ENCODE measurements at places on chromosomes 1 and 21. TPM values are rescaled to one million over a fixed set of nuclear protein-coding genes. Genes with fewer than 3 reads are reported as not detected.

GRCh38 chr1:159900755-159901360, 893 bp upstream of the CFAP45 start:
- no peak overlapping the region for H3K27ac ChIP-seq
- H3K27me3 ChIP-seq: no peaks in the 10 kb centered on the region
- no peaks in the 10 kb centered on the region for H3K36me3 ChIP-seq
- no peak overlapping the region for H3K4me3 ChIP-seq
- no peak for DNase-seq

CD5L gene
- total RNA-seq: not detected

GRCh38 chr1:221815660-221816059, 73.8 kb upstream of the DUSP10 start:
- H3K27ac ChIP-seq: no peak overlapping the region
- H3K27me3 ChIP-seq: no peaks in the 10 kb centered on the region
- DNase-seq: no peak
- no peaks in the 10 kb centered on the region for H3K4me1 ChIP-seq

DENND2D gene
- 222 TPM for total RNA-seq

DNA sequence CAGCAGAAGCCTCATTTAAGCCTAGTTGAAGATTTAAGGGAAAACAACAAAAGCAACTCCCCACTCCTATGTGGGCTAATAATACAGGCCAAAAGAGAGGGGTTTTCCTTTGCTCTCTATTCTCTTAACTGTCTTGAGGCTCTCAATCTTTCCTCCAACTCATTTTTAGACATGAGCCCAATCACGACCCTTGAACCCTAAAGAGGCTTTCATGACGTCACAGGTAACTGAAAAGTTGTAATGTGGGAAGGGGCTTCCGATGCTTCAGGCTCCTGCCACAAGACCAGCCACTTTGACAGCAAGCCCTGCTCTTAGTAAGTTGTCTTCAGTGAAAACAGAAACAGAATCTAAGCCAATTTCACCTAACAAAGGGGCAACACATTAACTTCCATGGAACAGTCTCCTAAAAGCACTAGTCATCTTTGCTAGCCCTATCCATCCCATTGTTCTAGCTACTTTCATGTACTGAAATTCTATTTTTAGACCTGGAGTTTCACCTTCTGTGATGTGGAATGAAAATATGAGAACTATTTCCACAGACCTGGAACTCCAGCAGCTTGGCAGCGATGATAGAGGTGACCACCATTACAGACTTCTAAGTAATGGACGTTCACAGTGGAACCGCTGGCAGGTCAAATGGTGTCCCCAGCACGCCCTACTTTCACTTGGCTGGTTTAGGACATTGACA, 36.3 kb downstream of the GPR161 start:
- DNase-seq: no peak
- H3K27me3 ChIP-seq: no peaks in the 10 kb centered on the region
- no peaks in the 10 kb centered on the region for H3K36me3 ChIP-seq
- no peak overlapping the region for H3K4me3 ChIP-seq
- H3K4me1 ChIP-seq: no peaks in the 10 kb centered on the region
- no peak overlapping the region for H3K27ac ChIP-seq

DNA sequence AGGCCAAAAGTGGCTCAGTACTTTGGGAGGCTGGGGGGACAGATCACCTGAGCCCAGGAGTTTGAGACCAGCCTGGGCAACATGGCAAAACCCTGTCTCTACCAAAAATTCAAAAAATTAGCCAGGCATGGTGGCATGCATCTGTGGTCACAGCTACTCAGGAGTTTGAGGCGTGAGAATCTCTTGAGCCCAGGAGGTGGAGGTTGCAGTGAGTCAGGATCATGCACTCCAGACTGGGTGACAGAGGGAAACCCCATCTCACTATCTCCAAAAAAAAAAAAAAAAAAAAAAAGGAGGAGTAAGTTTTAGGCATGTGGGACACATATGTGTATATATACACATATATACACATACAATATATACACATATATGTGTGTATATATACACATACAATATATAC, 165.3 kb upstream of the DPYD start:
- no peak overlapping the region for H3K4me3 ChIP-seq
- H3K4me1 ChIP-seq: no peaks in the 10 kb centered on the region
- no peak for DNase-seq
- no peak overlapping the region for H3K27ac ChIP-seq
- no peaks in the 10 kb centered on the region for H3K36me3 ChIP-seq
- no peaks in the 10 kb centered on the region for H3K27me3 ChIP-seq

KIAA1614 gene
- 0.10 TPM for total RNA-seq

GRCh38 chr1:53733447-53733931, 5.5 kb downstream of the GLIS1 start:
- peaks cover 7% of the 10 kb centered on the region for H3K4me1 ChIP-seq
- H3K27me3 ChIP-seq: peaks cover 26% of the 10 kb centered on the region
- H3K4me3 ChIP-seq: no peak overlapping the region
- DNase-seq: no peak

HTR1D gene
- total RNA-seq: not detected

DNA sequence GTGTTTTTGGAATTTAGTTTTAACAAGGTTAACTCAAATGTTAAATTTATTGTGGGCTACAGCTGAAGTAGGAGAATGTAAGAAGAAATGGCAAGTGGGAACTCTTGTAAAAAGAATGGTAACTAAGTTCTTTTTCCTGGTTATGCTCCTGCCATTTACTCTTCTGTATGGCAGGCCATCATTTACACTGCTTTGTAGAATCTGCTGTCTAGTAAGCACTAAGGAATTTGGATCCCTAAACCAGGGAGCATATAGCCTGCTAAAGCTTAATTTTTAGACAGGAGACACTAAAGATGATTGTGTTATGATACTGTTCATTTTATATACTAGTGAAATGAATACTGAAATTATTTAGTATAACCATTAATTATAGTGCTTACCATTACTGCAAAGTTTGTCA, 85.3 kb downstream of the CAMTA1 start:
- no peaks in the 10 kb centered on the region for H3K36me3 ChIP-seq
- peaks cover 2% of the 10 kb centered on the region for H3K4me1 ChIP-seq
- no peak for DNase-seq
- H3K27me3 ChIP-seq: no peaks in the 10 kb centered on the region

CCDC27 gene
- not detected for total RNA-seq

TIE1 gene
- 0.26 TPM for total RNA-seq

DNA sequence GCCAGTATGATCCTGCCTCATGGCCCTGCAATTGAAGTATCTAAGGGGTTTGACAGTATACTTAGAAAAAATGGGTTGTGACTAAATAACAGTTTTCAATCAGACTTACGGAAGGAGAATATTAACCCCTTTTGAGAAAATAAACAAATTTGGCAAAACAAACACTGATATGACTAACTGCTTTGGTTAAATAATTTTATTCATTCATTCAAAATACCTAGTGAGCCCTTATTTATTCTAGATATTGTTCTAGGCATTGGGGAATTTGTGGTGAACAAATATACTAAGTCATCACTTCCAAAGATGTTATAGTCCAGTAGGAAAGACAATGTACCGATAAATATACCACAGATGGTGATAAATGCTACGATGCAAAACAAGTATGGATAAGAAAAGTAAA, 358.7 kb downstream of the TGFB2 start:
- no peak for DNase-seq
- no peaks in the 10 kb centered on the region for H3K4me1 ChIP-seq
- H3K27ac ChIP-seq: no peak overlapping the region
- no peaks in the 10 kb centered on the region for H3K36me3 ChIP-seq
- H3K4me3 ChIP-seq: no peak overlapping the region

GRCh38 chr1:83499998-83500397, 498.9 kb downstream of the TTLL7 start:
- H3K27me3 ChIP-seq: no peaks in the 10 kb centered on the region
- no peaks in the 10 kb centered on the region for H3K4me1 ChIP-seq
- H3K27ac ChIP-seq: no peak overlapping the region
- no peak for DNase-seq
- H3K4me3 ChIP-seq: no peak overlapping the region

DNA sequence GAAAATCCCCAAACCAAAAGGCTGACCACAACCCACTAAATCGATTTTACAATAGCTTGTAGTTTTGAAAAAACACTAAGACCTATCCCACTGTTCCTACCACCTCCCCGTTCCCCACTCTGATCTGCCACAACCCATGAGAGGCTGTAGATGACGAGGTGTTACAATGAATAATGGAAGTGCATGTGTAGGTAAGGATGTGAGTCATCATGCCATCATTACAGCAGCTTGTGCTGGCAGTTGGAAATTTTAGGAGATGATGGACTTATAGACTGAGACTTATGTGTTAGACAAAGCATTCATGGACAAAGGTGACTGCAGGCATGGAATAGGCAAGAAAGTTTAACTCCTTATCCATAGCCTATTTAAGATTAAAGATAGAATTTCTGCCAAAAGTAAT, 184.7 kb upstream of the CACYBP start:
- no peaks in the 10 kb centered on the region for H3K4me1 ChIP-seq
- no peaks in the 10 kb centered on the region for H3K36me3 ChIP-seq
- H3K4me3 ChIP-seq: no peak overlapping the region
